ENCODE measurements at places on chromosomes 5 and 9. TPM values are rescaled to one million over a fixed set of nuclear protein-coding genes. Genes with fewer than 3 reads are reported as not detected.
A peak's percentile ranks its signal among the peaks of the same experiment; 100 is the strongest.

DNA sequence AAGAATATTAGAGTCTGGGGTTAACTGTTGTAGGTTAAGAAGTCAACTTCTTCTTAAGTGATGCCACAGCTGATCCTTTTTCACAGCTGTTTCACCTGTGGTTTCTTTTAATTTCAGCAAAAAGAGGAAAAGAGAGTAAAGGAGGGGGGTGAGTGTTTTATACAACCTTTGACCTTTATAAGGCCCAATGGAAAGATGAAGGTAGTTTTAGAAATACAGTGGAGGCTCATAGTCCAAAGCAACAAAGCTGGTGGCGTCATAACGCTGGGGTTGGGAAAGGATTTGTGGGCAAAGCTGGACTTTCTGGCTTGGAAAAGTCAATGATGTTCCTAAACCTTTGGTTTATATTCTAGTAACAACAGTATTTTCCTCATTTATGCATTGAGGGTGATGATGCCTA, 49.5 kb downstream of the RCL1 start:
- no peak for DNase-seq

DNA sequence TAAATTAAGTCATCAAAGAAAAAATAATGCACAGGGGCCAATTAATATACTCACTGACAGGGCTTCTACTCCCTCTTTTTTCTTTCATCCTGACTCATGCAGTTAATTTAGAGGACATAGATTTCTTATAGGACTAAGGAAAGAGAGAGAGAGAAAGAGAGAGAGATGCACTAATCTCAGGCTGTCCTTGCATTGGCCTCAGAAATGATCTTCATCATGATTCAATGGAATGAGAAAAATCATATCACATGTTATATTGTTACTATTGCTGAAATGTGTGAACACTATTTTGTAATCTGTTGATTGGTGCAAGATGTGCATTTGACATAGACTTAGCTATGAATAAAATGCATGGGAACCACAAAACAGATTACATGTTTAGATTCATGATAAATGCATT, 608.3 kb upstream of the NUDT12 start:
- no peak for DNase-seq

IGFBPL1 gene
- polyA plus RNA-seq: 1.3 TPM

SH3GL2 gene
- polyA plus RNA-seq: 9.0 TPM

DNA sequence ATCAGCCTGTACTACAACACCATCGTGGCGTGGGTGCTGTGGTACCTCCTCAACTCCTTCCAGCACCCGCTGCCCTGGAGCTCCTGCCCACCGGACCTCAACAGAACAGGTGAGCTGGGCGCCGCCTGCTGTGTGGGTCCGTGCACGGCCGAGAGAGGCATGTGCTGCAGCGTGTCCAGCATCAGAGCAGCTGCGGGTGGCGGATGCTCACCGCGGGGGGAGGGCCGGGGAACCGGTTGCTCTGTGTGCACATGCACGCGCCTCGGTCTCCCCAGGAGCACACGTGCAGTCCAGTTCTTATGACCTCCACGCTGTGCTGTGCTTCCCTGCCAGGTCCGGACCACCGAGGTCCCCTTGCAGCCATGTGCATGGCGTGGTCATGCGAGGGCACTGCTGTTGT, 7.6 kb downstream of the SLC6A18 start:
- no peak for DNase-seq

DNA sequence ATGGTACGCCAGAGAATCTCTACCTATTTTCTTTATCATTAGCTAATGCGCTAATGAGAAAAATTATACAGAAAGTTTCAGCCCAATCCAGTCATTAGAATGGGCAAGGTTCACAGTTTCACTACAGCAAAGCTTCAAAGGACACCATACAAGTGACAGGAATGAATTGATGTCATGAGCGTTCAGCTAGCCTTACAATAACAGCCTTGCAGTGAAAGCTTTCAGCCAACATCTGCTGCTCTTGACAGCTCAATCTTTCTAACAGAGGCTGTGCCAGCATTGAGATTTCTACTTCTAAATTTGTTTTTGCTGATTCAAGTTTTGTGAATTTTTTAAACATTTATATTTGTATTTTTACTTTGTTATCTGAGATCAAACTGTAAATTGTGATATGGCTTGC, 302.4 kb upstream of the FAM174A start:
- no peak for DNase-seq

LURAP1L gene
- polyA plus RNA-seq: 75.0 TPM

GRCh38 chr9:116891424-116891823, 204.3 kb downstream of the TRIM32 start:
- no peak for DNase-seq

INSL6 gene
- polyA plus RNA-seq: 0.73 TPM

GRCh38 chr9:14671377-14671776, 21.9 kb downstream of the ZDHHC21 start:
- DNase-seq: no peak

FAM221B gene
- 0.48 TPM for polyA plus RNA-seq

GRCh38 chr5:8290721-8291120, 421.8 kb downstream of the MTRR start:
- no peak for DNase-seq

DNA sequence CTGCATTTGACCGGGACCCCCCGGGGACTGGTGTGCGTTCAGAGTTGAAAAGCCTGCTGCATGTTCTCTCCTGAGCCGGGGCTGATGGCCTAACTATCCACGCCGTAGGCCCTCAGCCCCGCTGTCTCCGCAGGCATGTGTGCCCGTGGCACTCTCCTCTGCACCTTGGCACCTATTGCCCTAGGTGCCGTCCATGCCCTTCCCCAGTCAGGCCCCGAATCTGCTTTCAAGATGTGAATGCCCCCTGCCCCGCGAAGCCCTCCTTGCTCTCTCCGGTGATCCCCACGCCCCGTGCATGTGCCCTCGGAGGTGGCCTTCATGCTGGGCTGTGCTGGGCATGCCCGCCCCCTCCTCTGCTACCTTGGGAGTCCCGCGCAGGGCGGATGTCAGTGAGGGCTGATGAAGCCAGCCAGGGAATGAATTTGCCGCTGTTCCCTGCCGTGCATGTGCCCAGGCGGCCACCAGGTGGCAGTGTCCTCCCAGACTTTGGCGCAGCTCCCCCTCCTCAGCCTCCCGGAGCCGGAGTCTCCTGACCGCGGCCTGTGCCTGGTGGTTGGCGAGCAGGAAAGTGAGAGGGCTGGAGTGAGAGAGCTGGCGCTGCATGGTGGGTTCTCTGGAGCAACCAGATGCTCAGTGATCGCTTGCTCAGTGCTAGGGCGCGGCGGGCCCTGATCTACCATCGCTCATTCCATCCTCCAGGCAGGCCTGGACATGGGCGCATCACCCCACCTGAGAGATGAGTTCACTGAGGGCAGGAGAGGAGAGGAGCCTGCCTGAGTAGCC, 112.9 kb upstream of the LMX1B start:
- peak; percentile 77 for DNase-seq

DNA sequence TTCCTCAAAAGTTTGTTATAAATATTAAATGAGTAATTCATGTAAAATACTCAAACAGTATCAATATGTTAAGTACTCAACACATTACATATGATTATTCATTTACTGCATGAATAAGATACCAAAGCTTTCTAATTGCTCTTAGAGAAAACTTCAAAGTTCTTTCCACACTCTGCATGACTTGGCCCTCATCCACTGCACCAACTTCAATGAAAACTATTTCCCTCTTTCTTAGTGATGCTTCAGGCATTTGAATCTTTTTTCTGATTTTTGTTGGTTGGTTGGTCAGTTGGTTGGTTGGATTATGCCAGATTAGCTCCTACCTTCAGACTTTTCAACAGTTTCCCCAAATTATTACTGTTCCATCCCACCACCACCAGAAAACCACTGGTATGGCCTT, 314.7 kb upstream of the RGMB start:
- DNase-seq: no peak

DNA sequence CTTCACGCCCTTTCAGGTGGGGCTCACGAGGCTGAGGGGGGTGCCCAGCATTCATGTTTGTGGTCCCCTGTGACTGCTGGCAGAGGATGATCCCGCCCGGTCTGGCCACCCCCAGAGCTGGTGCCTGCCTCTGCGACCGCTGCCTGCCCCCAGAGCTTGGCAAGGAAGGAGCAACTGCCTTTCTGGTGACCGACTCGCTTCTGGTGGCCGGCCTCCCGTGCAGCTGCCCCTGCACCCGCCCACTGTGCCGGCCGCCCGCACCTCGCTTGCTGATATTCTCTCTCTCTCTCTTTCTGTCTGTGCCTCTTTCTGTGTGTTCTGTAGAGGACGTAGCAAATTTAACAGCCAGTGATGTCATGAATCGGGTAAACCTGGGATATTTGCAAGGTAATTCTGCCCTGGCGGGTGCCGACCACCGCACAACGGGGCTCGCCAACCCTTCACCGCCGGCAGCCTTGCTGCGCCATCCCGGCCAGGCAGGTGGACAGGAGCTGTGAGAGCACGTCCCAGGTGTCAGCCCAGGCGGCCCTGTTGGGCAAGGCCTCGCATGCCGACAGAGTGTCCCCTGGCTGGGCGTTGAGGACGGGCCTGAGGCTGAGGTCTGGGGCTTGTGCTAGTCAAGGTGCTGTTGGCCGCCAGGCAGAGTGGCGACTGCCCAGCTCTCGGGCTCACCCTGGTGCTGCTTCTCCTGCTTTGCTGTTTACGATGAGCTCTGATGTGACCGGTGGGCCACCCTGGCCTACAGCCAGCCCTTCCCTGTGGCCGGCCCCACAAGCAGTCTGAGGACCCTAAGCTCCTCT, 86.0 kb downstream of the KCNT1 start:
- DNase-seq: no peak

- no peak for DNase-seq
Measured at GRCh38 chr9:120117081-120117480, 462.9 kb downstream of the CDK5RAP2 start.

- no peak for DNase-seq
Measured at GRCh38 chr5:80216096-80216495, 39.8 kb downstream of the SERINC5 start.
